ENCODE measurements at places on chromosomes 2 and 18. TPM values are rescaled to one million over a fixed set of nuclear protein-coding genes. Genes with fewer than 3 reads are reported as not detected.

DNA sequence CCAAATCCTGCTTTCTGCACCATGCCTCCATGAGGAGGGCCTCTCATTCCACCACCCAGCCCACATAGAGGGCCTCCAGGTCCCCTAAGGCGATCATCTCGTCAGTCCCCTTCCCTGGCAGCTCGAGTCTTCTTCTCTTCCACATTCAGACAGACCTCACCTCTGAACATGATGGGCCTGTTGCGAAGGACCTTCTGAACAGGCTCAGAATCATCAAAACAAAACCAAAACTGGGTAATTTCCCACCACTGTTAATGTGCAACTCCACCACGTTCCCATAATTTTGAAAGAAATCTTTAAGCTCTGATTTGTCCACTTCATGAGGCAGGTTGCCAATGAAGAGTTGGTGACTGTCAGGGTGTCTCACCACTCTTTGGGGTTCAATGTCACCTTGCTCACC lies 20.4 kb downstream of the ZRANB3 start:
- no peak for DNase-seq

Gene MRO
- not detected for total RNA-seq

- DNase-seq: no peak
Observed at GRCh38 chr2:224377751-224378700, 23.9 kb downstream of the FAM124B start.

DNA sequence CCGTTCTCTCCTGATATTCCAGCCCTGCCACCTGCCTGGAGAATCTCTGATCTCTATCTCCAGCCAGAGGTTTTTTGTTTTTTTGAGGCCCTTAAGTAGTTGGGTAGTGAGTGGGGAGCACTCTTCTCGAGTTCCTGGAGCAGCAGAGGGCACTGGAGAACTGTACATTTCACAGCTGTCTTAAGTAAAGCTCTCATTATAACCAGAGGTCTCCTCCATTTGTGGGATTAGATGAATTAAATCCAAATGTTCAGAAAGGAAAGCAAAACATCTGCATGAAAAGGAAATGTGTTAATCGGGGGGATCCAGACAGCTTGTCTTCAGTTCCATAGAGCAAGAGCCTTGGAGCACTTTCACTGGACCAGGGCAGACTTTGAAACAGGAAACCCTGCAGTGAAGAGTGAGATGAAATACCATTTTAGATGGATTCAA lies 32.8 kb downstream of the AOX1 start:
- DNase-seq: no peak

DNA sequence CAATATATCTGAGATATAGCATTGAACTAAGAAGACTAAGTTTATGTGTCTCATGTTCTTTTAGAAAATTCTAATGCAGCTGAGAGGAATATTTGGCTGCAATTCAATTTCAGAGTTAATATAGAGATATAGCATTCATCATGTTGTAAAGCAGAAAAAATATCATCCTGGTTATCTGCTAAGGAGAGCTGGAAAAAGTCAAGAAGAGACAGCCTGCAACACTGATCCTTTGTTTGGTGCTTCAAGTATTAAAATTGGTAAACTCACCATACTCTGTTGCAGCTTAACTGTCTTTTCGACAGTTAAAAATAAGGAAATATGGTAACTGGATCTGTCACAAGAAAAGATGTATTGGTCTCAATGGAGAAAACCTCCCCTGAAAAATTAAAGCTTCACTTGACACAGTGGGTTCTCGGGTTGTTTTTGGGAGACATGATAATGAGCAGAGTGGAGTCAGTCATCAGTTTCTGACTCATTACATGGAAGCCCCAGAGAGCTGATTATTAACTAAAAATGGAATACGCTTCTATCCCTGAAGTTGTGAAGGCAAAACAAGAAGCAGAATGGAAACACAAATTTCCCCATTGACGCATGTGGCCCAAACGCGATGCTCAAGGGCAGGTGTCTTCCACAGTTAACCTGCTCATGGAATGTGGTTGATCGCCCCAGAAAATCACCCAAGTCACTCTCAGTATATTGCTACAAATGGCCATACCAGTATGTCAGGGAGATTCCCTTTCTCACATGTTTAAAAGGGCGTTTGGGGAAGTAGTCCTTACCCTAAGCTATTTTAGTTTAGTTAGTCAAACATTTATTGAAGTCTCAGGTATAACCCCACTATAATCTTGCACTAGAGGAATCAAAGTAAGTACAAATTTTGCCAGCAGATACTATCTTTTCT lies 8.2 kb downstream of the BCL2 start:
- DNase-seq: no peak

Gene WNT10A
- total RNA-seq: 2.8 TPM

All from foreskin keratinocyte (primary cell).